Hematopoietic multipotent progenitor cell treated with erythropoietin and hydrocortisone succinate and interleukin-3 and kit ligand, for 8 days (in vitro differentiated cells): ENCODE measurements at places on chromosomes 13 and 19.
A peak's percentile ranks its signal among the peaks of the same experiment; 100 is the strongest.

DNA sequence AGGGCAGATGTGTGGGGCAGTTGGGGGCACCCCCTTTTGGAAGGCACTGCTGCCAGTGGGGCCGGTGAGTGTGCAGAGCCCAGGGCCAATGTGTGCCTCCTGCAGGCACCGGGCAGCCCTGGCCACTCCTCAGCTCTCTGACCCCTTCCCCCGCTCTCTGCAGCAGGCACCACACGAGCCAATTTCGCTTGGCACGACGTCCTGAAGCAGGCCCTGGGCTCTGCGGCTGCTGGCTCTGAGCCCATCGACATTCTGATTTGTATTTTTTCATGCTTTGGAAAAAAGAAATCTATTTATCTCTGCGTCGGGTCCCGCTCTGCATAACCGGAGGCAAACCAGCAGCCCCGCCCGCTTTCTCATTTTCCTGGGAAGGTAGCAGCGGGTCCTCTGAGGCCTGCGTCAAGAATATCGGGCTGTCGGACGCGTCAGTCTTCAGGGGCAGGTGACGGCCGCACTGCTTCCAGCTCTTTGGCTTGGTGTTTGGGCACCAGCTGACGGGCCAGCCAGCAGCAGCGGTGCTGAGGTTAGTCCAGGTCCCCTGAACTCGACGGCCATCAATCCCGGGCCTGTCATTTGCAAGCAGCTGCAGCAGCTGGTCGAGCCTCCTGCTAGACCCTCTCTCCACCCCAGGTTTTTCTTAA lies 134.3 kb downstream of the KDM4B start:
- DNase-seq = no peak

DNA sequence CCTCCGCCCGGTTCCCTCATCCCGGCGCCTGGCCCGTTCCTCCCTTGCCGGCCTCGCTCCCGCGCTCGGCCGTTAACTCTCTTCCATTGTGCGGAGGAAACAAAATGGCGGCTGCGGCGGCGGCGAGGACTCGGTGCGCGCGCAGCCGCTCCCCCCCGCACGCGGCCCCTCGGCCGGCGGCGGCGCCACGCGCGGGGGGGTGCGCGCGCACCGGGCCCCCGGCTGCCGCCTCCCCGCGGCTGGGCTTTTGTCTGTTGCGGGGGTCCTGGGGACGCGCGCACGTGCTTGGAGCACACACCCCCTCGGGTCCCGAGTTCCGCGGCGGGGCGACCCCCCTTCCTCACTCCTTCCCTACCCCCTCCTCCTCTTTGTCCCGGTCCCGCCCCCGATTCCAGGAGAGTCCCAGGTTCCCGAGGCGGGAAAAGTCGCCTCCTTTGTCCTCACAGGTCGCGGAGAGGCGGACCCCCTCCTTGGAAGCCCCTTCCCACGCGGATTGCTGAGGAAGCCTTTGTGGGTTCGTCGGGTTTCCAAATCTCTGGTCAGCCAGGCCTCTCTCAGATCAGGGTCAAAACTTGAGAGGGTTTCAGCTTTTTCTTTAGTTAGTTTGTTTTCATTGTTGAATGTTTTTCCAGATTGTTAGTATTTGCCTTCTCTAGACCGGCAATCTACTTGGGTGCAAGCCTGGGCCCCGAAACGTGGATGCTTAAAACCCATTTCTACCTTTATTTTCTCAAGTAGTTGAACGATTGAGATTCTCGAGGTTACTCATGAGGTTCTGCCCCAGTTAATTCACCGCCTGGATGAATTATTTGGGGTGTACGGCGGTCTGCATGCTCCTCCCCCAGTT lies 687 bp downstream of the ILF3 start:
- DNase-seq = peak; percentile 56

DNA sequence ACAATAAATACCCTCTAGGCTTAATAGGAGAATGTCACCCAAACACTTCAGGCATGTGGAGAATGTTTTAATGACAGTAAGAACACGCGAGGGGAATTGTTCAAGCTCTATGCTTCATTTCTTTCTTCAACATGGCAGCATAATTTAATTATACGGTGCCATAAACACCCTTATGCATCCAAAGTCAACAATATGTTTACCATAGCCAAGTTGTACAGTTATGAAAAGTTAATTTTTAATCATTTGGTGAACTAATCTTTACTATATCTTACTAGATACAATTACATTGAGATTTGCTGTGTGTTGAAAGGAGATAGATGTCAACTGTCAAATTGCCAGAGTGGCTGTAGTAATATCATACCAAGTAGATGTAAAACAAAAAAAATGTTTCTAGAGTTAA lies 185.9 kb upstream of the NBEA start:
- no peak for DNase-seq

- DNase-seq = peak; percentile 89
Observed at GRCh38 chr19:14094854-14095253, 4.3 kb upstream of the SAMD1 start.

GRCh38 chr19:46629546-46630025 lies 4.7 kb upstream of the PTGIR start:
- DNase-seq = peak; percentile 96

DNA sequence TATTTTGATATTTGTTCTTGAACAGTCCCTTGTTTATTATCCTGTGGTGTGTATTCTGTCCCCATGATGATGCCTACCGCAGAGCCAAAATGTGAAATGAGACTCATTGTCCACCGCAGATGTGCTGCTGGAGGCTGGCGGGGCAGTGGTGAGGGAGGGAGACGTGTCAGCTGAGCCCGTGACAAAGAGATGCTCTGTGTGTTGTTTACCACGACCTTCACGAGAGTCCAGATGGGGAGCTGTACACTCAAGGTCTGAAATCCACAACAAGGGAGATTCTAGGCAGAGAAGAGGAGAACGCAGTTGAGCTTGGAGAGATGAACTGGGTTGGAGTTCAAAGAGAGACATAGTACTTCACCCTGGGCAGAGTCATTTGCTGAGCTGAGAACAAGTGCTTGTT lies 20.8 kb upstream of the AMER2 start:
- no peak for DNase-seq

DNA sequence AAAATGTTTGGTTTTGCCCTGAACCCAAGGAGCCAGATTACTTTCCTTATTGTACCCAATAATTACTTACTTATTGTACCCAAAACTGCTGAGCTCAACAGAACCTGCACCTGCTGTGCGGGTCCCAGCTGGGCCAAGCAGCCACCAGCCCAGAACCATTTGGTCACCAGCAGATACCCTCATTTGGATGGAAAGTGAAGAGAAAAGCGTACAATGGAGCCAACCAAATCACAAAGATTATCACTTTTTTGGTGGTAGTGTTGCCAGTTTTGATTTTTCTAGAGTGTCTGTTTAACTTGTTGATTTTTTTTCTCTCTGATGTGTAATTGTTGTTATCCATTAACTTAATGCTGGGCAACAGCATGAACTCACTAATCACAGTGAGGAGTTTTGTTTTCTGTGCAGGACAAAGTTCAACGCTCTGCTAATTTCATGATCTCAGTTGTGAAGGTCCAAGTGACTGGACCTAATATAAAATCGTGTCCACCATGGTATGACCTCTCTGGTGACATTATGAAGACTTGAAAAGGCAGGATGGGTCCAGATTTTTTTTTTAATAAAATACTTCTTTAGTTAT lies 23.8 kb downstream of the SPATA13 start:
- no peak for DNase-seq

DNA sequence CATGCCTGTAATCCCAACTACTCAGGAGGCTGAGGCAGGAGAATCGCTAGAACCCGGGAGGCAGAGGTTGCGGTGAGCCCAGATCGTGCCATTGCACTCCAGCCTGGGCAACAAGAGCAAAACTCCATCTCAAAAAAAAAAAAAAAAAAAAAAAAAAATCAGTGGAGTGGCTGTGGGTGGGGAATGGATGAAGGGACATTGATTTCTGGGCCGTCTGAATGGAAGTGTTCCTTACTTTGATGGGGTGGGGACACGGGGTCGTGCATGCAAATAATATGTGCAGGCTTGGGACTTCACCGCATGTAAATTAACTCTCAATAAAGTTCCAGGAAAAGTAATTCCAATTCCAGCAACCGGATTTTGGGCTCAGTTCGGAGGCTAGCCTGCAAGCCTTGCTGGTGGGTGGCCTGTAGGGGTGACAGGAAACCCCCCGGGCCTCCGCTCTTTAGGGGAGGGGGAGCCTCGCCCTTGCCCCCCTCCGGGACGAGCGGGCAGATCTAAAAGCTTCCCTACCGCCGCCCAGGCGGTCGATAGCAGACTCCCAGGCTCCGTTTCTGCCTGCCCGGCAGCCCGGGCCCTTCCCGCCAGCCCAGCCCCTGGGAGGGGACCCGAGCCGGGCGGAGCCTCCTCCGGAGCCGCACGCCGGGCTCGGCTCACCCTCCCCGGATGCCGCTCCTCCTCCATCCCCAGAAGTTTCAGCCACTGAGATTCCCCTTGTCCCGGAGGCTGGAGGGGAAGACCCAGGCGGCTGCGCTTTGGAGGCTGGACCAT lies 48.0 kb upstream of the ADGRE5 start:
- DNase-seq = no peak

DNA sequence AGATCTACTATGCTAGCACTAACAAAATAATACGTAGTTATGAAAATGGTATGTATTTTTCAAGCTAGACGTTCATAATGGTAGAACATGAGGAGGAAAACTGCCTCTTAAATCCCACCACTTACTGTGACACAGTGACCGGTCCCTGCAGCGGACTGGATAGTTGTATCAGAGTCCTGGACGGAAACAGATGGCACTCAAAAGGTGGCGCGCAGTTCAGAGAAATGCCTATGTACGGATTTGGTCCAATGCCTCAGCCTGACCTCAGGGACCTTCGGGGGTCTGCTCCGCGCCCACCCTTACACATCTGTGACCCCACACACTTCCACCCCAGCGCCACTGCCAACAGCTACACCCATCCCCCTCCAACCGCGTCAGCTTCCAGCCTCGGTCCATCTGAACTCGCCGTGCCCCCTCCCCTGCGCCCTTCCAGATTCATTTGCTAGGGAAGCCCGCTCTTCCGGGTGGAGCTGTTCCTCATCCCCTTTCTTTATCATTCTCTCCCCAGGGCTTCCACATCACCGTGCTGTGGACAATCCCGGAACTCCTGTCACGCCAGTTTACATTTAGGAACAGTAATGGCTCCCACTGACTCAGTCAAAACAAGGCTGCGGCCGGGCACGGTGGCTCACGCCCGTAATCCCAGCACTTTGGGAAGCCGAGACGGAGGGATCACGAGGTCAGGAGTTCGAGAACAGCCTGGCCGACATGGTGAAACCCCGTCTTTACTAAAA lies 792 bp upstream of the LENG8 start:
- DNase-seq = peak; percentile 50

- peak; percentile 49 for DNase-seq
Observed at GRCh38 chr19:4007836-4008539, 452 bp downstream of the PIAS4 start.

GRCh38 chr13:113562844-113563243 lies 21.7 kb upstream of the TFDP1 start:
- no peak for DNase-seq

DNA sequence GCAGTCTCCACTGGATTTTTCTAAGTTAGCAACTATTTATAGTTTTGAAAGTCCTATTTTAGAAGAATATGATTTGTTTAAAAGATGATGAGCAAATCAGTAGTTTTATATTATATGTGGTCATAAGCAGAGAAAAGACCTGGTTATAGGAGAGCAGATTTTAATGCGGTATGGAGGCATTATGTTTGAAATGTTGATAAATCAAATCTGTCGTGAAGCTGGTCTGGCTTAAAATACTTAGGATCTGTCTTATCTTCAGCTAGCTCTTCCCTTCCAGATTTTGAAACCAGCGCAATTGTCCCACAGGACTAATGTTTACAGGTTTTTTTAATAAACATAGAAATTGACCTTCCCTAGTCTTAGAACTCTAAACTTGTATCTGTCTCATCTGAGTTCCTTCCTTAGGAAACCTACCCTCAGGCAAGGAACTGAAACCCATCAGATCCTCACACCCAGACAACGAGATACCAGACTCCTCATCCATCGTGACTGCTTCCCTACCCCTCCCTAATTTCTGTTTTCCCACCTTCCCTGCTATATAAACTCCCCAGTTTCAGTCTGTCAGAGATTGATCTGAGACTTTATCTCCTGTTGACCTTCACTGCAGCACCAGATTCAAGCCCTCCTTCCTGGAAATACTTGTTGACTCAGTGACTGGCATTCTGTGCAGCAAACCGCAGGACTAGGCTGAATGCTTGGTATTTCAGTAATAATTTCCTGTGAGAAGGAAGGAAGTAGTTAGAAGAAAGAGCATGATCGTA lies 37.8 kb upstream of the CXCL17 start:
- DNase-seq = no peak

GRCh38 chr13:37144661-37145060 lies 39.2 kb upstream of the CSNK1A1L start:
- DNase-seq = no peak

DNA sequence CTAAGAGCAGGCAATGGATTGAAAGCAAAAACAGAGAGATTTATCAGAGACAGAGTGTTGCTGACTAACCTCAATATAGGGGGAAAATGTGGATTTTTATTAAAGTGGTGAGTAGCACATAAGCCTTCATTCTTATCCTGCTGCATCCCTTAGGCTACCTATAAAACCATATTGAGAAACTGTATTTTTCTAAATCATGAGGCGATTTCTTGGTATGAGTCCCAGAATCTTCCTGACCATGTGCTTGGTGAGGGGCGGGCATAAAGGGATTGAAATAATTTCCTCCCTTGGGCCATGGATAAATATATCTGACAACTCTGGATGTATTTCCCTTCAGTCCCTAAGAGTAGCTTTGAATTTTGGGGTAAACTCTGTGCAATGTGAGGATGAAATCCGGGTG lies 72.8 kb downstream of the EFNB2 start:
- no peak for DNase-seq

- DNase-seq = no peak
Observed at GRCh38 chr13:35714588-35715377, 238.3 kb upstream of the MAB21L1 start.

- DNase-seq = peak; percentile 63
Observed at GRCh38 chr19:1503089-1503924, 9.5 kb downstream of the ADAMTSL5 start.

- no peak for DNase-seq
Observed at GRCh38 chr13:79778741-79779460, 297.9 kb downstream of the NDFIP2 start.

DNA sequence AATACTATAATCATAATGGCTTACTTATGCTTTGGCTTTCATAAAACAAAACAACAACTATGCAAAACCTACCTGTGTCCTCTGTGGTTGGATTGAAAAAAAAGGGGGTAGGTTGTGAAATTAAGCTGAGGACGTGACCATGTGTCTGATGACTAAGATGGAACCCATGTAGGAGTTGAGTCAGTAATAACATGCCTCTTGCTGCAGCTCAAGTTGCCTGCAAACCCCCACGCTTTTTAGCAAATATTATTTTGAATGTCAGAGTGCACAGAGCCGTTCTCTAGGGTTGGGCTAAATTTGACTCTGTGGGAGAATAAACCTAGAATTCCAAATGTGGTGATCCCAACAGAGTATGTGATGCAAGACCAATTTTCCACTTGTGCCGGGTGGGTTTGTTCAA lies 209.3 kb downstream of the KCNRG start:
- DNase-seq = no peak

GRCh38 chr13:78841358-78841963 lies 182.5 kb upstream of the OBI1 start:
- no peak for DNase-seq

GRCh38 chr13:30697996-30698401 lies 37.3 kb upstream of the ALOX5AP start:
- DNase-seq = no peak

- DNase-seq = no peak
Observed at GRCh38 chr19:17326595-17326966, 8.1 kb downstream of the ANO8 start.

GRCh38 chr13:26629260-26629825 lies 71.9 kb downstream of the WASF3 start:
- peak; percentile 29 for DNase-seq

GRCh38 chr13:44364345-44365000 lies 9.2 kb upstream of the SERP2 start:
- no peak for DNase-seq

GRCh38 chr13:73242515-73243015 lies 183.8 kb downstream of the KLF5 start:
- DNase-seq = no peak
